ENCODE measurements at places on chromosomes 3 and 15. TPM values are rescaled to one million over a fixed set of nuclear protein-coding genes. Genes with fewer than 3 reads are reported as not detected.

GPR171 gene
- 222 TPM for total RNA-seq

FRMD4B gene
- total RNA-seq = 72.4 TPM

DNA sequence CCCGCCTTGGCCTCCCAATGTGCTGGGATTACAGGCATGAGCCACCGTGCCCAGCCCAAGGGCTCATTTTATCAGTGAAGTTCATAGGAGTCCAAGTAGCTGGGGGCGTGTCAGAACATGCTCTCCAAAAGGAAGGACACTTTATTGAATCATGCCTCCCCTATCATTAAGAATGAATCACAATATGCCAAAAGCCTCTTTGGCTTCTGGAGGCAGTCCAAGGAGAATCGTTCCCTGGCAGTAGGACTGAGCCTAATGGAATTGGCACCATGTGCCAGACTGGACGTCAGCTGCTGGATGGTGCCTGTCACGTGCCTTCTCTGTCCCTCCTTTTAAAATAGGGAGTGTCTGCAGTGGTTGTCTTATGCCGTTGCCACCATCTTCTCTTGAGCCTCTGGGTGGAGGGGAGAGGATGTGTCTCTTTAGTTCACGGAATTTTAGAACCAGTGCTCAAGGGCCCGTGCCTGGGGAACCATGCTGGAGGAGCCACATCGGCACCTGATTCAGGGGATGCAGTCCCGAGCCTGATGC lies 234.7 kb upstream of the LYSMD4 start:
- H3K4me3 ChIP-seq = no peak overlapping the region
- H3K36me3 ChIP-seq = no peaks in the 10 kb centered on the region
- H3K27me3 ChIP-seq = no peaks in the 10 kb centered on the region

DNA sequence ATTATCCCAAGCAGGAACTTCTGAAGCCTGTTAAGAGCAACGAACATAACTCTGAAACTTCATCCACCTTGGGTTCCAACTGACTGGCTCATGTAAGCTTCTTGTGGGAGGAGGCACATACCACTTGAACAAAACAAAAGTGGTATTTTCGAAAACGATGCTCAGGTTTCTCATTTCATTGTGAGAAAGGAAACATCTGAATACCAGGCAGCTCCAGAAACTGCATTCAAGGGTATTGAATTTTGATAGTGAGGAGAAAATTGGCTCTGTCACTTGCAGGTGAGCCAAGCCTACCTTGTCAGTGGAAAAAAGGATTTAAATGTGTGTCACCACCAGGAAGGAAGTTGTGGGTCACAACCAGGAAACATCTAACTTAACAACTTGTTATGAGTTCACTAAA lies 218.1 kb upstream of the SATB1 start:
- H3K27ac ChIP-seq = peak overlapping the region; percentile 41
- H3K27me3 ChIP-seq = no peaks in the 10 kb centered on the region
- no peak overlapping the region for H3K4me3 ChIP-seq
- no peak for DNase-seq

GRCh38 chr15:38069511-38070011 lies 135.1 kb downstream of the TMCO5A start:
- peaks cover 34% of the 10 kb centered on the region for H3K4me1 ChIP-seq
- no peak for DNase-seq
- H3K27me3 ChIP-seq = peaks cover 67% of the 10 kb centered on the region
- no peak overlapping the region for H3K4me3 ChIP-seq
- H3K36me3 ChIP-seq = no peaks in the 10 kb centered on the region

- no peak overlapping the region for H3K27ac ChIP-seq
- no peaks in the 10 kb centered on the region for H3K4me1 ChIP-seq
- H3K4me3 ChIP-seq = no peak overlapping the region
These were observed 60.7 kb upstream of the TLE3 start for GRCh38 chr15:70158309-70159000.

- no peak overlapping the region for H3K4me3 ChIP-seq
- no peaks in the 10 kb centered on the region for H3K4me1 ChIP-seq
- peaks cover 61% of the 10 kb centered on the region for H3K36me3 ChIP-seq
- DNase-seq = no peak
- no peaks in the 10 kb centered on the region for H3K27me3 ChIP-seq
These were observed 52.4 kb downstream of the HEG1 start for GRCh38 chr3:125003369-125003853.

Measured in activated CD4-positive, alpha-beta memory T cell treated with anti-CD3 and anti-CD28 coated beads, Interleukin-2, amount 10 ng/mL, durations not matched to agents 7 days and 5 days (primary cell).